Thymus (tissue), 14 donors: ENCODE measurements at places on chromosomes 11 and 22.

GRCh38 chr11:130705670-130706421 lies 210.4 kb downstream of the SNX19 start:
- no peak for DNase-seq

DNA sequence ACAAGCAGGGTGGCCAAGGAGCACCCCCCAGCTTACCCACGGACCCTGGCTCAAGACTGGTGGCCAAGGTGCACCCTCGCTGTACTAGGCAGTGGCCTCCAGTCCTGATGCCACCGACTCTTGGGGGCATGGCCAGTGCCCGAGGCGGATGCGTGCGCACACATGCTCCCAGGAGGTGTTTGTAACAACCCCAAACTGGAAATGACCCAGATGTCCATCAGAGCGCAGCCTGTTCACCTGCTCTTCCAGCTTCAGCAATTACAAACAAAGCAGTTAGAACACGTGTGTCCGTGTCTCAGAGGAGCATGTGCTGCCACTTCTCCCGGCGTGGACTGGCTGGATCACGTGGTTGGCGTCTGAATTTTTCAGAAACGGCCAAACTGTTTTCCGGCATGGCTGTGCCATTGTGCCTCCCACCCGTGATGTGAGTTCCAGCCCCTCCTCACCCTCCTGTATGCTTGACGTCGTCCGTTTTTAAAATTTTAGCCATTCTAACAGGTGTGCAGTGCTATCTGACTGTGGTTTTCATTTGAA lies 7.1 kb upstream of the MUC6 start:
- no peak for DNase-seq

DNA sequence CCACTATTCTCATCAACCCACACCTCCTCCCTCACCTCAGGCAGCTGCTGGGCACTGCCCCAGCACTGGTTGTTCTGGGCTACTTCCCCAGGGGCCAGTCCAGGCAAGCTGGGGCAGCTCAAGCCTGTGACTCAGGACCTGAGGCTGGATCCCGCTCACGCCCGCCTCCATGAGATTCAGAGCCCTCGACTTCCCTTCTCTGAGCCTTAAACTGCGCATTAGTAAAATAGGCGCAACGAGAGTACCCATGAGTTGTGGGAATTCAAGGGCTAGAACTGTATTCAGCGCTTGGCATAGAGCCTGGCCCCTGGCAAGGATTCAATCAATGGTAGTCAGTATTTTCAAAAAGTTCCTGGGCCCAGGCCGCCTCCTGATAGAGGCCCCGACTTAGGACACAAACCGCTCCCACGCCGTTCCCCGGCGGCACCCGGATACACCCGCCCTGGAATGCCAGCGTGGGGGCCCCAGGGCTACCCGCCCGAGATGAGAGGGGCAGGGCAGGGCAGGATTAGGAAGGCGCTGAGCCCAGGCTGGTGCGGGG lies 723 bp upstream of the CD82 start:
- no peak for DNase-seq

DNA sequence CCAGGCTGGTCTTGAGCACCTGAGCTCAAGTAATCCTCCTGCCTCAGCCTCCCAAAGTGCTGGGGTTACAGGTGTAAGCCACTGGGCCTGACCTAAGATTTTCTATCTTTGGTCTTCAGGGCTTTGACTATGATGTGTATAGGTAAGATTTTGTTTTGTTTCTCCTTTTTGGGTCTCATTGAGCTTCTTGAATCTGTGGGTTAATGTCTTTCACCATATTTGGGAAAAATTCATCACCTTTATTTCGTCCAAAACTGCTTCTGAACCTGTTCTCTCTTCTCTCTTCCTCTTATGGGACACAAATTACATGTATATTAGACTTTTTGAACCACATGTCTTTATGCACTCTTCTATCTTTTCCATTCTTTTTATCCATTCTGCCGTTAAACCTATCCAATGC lies 100.4 kb downstream of the OSBP2 start:
- DNase-seq: no peak

- no peak for DNase-seq
These were observed 255.1 kb downstream of the TTC28 start for GRCh38 chr22:28424427-28425080.

DNA sequence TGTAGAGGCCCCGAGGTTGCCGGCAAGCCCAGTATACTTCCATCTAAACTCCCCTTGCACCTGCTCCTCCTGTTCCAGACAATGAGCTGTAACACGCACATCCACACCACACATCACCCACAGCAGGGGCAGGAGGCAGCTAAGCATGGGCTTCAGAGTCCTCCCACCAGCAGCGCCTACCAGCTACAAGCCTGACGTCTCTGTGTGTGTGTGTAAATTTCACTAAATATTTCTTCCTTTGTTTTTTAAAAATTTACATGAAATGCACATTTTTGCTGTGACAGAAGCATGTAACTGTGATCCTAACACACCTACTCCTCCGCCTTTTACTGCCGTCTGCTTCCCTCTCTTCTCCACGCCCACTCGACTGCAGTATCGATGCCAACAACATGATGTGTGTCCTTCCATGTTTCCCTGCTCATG lies 29.4 kb upstream of the PACSIN2 start:
- no peak for DNase-seq

DNA sequence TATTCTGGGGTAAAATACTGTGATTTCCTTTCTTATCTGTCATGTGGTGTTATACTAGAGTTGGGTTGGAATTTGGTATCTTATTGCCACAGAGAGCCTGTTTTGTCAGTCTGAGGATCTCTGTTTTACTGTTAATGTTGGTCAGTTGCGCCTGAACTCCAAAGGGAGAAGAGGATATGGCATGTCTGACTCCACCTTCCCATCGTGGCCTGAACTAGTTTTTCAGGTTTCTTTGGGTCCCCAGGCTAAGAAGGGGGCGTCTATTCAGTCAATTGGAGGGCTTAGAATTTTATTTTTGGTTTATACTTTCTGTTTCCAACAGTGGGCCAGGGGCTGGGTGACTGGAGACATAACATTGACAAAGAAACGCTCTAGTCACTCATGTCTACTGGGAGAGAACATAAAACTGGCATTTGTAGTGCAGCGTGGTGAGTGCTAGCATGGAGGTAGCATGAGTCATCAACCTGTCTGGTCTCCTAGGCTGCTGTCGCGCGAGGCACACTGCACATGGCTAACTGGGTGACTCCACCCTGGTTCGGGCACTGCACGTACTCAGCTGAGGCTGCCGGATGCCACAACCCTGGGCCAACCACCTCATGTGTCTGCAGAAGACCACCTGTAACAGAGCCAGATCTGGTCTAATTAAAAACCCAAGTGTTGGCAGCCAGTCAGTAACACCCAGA lies 120.1 kb upstream of the OR9Q1 start:
- no peak for DNase-seq

- DNase-seq: no peak
These were observed 76.8 kb upstream of the CCND1 start for GRCh38 chr11:69563946-69564775.

GRCh38 chr22:42577623-42578240 lies 24.0 kb downstream of the SERHL2 start:
- no peak for DNase-seq

GRCh38 chr11:35923452-35923851 lies 20.4 kb upstream of the LDLRAD3 start:
- DNase-seq: no peak

DNA sequence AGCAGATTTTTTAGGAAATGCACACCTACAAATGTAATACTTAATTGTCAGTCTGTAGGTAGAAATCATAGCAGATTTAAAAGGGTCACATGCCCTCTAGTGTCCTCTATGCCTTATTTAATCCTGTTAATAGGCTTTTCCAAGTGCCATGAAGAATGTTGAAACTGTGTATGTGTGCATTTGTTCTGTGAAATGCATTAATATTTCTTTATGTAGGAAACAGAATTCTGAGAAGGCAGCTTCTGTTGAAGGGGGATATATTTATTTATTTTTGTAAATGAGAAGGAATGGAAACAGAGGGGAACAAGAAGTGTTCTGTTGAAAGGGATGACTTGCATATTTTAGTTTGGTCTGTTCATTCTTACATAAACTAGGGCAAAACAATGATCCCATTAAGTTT lies 51.0 kb downstream of the SVIP start:
- DNase-seq: no peak

- no peak for DNase-seq
These were observed 162.4 kb upstream of the SYN3 start for GRCh38 chr22:33220476-33221080.

DNA sequence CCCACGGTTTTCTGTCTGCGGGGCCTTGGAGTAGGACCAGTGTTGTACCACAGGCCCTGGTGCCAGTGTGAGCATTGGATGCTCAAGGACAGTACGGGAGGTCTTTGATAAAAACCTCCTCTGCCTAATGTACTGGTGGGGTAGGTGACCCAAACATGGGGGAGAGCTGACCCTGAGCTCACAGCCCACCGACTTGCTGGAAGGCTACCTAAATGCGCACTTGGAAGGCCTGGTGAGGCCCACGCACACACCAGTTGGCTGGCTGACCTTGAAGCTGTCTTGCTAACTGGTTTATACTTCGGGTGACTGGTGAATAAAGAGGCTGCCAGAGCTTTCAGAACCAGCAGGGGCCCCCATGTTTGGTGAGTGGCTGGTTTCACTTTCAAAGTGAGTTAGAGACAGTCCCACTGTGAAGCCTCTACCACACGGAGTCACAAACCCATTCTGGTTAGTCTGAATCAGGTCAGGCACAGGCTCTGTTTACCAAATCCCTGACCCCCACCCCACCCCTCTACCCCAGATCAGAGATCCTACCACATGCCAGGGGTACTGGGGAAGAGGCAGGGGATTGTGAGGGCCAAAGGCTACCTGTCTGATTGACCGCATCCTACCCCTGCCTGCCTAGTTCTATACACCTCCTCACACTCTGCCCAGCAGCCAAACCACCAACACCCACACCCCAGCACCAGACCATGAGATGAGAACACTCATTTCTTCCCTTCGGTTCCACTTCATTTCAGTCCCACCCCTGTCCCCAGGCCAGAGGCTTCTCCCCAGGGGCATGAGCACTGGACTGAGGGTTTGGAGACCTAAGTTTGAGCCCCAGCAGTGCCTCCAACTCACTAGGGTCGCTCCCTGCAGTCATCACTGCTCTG lies 12.7 kb upstream of the IL2RB start:
- DNase-seq: peak; percentile 38

DNA sequence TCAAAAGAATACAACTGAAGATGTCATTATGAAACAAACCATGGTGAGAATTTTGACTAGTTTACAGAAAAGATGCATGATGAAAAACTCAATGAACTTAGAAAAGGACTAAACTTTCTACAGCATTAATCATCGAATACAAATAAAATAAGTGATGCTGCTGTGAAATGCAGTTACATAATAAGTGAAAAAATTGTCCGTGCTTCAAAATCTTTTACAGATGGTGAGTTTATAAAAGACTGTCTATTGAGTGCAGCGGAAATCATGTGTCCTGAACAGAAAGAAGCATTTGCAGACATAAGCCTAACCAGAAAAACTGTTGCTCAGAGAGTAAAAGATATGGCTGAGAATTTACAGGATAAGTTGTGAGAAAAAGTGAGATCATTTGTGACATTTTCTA lies 33.8 kb downstream of the NEAT1 start:
- no peak for DNase-seq

DNA sequence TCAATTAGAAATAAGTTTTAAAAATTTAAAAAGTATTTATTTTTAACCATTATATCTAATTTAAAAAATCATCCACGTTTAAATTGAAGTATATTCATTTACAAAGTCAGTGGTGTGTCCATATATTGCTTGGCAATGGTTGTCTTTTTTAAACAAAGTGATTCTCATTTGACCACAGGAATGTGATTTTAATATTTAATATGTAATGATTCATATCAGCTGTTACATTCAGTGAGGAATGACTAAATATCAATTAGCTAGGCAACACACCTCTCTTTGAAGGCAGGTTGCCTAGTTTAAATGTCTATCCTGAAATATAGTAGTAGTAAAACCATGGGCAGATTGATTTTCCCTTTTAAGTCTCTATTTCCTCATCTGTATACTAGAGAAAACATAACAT lies 392.2 kb upstream of the CCDC179 start:
- DNase-seq: no peak

DNA sequence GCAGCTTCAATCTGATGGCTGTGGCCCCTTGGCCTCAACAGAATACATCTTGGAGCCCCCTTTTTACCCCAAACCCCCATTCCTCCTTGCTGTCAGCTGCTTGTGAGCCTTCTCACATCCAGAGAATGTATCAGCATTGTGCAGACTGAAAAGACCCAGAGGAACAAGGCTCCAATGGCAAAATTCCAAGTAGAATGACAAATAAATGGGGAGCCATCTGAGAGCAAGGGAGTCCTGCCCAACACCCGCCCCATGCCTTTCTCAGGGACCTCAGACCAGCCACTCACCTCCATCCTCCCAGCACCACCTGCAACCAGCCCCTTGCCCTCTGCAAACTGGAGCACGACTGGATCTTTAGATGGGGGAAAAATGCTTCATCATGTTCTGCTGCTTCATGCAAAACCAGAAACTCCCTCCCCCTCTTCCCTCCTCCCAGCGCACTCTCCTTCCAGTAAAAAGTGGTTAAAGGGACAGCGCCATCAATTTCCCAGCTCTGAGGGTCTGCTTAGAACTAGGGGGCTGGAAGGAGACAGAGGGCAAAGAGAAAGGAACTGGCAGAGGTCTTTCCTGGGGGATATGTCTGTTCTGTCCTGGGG lies 2.2 kb upstream of the NEFH start:
- DNase-seq: no peak

- no peak for DNase-seq
These were observed 37.1 kb upstream of the OR8B8 start for GRCh38 chr11:124482362-124483147.
